ENCODE measurements at places on chromosomes 2 and 18.

DNA sequence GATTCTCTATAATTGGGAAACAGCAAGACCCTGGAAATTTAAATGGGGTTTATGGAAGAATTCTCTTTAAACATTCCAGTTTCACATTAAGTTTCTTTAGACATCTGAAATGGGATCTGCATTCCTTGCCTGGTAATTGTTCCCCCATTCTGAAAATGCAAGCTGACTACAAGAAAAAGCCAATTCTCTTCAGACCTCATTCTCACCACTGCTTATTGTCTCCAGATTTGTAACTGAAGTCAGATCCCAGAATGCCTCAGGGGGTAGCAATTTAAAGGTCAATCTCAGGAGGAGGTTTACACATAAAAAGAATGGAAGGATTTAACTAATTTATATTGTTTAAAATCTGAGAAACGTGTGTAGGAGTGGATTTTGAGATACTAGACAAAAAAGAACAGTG is 41.2 kb downstream of the COL3A1 start:
- DNase-seq, result no peak

DNA sequence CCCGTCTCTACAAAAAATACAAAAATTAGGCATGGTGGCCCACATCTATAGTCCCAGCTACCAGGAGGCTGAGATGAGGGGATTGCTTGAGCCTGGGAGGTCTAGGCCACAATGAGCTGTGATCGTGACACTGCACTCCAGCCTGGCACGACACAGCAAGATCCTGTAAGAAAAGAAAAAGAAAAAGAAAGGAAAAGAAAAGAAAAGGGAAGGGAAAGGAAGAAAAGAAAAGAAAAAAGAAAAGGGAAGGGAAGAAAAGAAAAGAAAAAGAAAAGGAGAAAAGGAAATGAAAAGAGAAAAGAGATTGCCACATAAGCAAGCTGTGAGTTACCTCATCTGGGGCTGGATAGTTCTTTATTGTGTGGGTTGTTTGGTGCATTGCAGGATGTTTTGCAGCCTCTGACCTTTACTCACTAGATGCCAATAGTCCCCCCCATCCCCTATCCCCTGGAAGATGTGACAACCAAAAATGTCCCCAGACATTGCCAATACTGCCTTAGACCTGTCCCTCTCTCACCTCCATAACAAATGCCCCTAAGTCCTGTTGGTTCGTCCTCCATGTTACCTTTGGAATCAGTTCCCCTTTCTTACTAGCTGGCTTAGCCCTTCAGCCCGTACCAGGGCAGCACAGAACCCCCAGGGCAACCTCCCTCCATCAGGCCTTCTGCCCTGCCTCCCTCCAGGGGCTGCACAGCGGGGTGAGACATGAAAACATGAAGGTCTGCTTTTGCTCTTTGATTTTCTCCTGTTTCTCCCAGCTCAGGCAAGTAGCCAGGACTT is 8.9 kb downstream of the ASPRV1 start:
- peak; percentile 38 for DNase-seq

- DNase-seq, result no peak
These were observed 98.5 kb upstream of the DOCK10 start for GRCh38 chr2:225140723-225141122.

- peak; percentile 75 for DNase-seq
These were observed 15.9 kb downstream of the CDKL4 start for GRCh38 chr2:39227628-39228412.

DNA sequence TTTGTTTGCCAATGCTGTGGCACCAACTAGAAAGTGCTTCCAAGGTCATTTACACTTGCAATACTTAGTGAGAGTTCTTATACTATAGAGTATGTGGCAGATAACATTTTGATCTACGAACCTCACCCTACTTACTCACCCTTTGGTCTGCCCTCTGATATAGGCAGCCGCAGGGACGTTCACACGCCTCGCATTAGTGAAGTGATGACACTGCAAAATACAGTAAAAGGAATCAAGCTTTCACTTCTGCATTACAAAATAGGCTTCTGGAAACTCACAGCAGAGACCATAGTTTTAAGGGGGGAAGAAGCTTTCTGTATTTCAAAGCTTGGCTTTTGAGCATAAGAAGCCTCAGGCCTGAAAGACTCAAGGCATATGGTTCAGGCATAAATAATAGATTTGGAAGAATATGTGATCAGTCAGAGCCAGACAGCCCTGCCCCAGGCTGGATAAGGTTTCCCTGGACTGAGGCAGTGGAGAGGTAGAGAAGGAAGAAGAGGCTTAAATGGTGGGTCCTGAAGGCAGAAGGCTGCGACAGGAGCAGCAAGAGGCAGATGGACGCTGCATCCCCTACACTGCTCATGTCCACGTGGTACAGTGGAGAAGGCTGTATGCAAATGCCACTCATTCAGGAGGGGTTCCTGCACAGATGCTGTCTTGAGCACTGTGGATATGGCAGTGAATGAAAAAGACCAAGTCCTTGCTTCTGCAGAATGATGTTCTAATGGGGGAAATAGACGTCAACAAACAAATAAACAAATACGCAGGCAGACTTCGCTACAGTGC is 63.1 kb downstream of the FECH start:
- DNase-seq, result peak; percentile 82

DNA sequence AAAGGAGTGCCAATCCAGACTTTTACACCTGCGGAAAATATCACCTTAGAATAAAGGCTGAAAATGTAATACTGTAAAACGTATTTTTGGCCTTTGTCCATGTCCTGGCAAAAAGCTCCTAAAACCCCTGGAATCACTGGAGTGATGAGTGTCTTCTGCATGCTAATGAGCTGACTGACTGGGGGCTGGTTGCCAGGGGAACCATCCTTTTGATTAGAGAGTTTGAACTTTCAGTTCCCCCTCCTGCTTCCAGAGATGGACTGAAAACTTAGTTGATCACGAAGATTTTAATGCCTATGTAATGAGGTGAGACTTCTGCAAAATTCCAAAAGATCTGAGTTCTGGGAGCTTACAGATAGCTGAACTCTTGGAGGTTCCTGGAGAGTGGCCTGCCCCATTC is 20.5 kb downstream of the PUM2 start:
- no peak for DNase-seq

DNA sequence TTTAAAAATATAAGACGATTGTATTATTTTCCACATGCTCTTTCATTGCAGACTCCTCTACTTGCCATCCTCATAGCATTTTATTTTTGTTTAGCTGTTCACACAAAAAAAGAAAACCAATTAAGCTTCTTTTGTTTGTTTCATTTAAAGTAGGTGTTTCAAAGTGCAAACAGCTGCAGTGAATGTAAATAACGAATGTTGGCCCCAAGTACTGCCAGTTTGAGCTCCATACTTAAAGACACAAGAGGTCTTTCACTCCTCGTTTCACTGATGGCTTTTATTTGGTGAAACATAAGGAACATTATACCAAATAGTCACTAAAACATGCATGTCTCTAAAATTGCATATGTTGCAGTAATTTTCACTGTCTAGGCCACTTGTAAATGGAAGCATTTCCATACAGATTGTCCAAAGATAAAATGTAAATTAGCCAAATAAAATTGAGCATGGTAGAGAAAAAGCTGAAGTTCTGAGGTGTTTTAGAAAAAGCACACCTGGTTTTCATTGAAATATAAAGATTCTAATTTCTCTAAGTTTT is 253.4 kb downstream of the TMX3 start:
- DNase-seq, result no peak

Measured in inflammatory macrophage (primary cell).